ENCODE measurements at places on chromosomes 3 and 15.

GRCh38 chr3:4029135-4029534, 229.9 kb downstream of the LRRN1 start:
- DNase-seq = no peak

GRCh38 chr3:191314109-191314728, 15.0 kb upstream of the CCDC50 start:
- no peak for DNase-seq

DNA sequence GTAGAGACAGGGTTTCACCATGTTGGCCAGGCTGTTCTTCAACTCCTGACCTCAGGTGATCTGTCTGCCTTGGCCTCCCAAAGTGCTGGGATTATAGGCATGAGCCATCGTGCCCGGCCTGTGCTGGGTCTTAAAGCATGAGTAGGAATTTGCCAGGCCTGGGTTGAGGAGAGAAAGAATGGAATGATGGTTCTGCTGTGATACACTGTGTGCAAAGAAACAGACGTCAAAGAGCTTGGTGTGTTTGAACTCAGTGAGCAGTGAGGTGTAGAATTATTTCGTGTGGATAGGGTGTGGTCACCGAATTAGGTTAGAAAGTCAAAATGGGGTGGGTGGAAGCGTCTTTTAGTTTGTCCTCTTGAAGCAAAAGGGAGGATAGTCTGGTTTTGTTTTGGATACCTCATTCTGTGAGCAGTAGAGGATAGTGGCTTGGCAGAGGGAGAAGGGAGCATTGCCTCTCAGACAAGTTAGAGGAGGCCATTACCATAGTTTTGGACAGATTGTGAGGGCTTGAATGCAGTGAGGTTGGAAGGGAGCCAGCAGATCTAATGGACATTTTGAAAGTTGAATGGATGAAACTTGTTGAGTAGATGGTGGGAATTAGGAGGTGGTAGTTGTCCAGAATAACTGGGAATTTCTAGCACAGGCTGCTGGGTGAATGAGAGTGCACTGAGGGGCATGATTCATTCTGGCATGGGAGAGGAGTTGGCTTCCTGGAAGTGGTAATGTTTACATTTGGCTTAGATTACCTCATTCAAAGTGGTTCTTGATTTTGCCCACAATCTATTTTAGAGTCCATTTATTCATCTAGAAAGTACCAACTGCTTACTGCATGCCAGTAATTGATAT, 27.2 kb downstream of the AKAP13 start:
- DNase-seq = peak; percentile 91

- DNase-seq = peak; percentile 63
These were observed 57.6 kb upstream of the APEH start for GRCh38 chr3:49616491-49616941.

DNA sequence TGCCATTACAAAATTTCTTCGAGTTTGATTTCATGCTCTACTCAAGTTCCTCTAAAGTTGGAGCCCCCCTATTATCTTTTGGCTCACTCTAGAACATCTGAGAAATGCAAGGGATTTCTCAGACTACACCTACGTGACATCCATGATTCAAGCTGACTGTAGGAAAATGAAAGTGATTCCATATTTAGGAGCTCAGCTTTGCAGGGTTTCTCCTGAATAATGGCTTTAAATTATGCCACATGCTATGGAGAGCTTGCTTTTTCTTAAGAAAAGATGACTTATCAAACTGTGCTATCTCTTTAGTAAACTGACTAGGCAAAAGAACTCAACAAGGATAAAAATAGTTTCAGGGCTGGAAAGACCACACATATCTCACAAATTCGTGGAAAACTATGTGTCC, 292.1 kb downstream of the LSAMP start:
- peak; percentile 9 for DNase-seq

GRCh38 chr3:126530171-126531050, 6.5 kb downstream of the CHST13 start:
- no peak for DNase-seq

DNA sequence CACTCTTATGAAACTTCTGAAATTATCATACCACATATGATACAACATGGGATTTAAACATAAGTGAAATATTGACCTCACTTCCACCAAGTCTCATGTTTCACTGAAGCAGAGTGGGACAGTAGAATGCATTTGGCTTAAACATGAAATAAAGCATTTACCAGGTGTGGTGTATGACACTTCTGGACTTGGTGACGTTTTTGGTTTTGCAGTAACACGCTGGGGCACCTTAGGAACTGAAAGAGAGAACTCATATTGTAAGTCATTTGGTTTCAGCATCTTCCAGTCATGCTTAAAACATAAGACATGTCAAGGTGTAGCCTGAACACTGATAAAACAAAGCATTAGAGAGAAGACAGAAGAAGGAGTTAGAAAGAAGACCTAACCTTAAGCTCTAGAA, 95.3 kb downstream of the TFG start:
- DNase-seq = no peak

DNA sequence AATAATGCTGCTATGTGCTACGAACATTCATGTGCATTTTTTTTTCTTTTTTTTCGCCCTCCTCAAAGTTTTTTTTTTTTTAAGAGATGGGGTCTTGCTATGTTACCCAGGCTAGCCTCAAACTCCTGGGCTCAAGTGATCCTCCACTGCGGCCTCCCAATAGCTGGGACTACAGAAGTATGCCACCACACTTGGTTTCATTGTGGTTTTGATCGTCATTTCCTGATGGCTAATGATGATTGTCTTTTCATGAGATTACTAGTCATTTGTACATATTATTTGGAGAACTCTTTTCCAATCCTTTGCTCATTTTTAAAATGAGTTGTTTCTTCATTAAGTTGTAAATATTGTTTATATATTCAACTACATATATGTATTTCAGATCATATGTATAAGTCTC, 48.8 kb downstream of the FBXO22 start:
- DNase-seq = no peak

GRCh38 chr3:151156618-151157216, 46.3 kb downstream of the GPR171 start:
- peak; percentile 59 for DNase-seq

DNA sequence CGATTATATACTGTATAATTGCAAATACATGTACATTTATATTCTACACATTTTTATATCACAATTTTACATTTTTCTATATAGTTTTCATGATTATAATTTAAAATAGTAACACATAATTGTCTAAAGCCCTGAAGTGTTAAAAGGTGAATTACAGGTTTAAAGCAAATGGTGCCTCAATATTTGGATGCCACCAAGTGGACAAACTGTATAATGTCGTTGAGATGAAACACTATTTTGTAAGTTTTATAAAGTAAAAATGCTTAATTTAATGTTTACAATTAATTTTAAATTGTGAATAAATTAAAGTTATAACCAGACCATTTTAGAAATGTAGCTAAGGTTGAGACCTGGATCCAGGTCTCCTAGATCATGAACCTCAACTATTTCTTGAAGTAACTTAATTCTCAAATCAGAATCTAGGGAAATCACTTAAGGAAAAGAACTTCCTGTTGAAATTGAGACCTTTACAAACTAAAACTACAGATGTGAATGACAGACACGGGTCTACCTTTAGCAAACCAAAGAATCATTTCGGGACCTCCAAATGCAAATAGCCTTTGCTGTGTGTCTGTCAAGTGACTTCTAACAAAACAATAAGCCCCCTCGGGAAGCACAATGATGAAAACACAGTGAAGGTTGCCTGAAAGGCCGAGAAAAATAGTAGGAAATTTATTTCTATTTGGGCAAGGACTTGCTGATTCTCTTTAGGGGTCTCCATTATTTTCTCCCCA, 37.8 kb downstream of the EHHADH start:
- DNase-seq = no peak

DNA sequence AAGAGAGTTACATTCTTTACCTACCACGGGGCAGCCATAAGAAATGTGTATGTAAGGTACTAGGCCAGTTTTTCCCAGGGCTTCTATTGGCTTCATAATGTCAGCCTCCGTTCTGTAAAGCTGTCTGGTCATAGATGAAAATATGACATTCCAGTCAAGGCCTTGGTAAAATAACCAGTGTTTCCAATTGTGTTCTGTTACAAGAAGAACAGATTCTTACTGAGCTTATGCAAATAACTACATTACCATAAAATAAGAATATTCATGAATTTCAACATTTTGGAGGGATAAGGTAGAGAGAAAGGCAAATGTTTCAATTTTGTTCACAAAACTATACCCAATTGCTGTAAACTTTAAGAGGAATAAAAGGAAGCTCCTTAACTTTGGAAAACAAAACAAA, 315.5 kb downstream of the THSD4 start:
- DNase-seq = no peak

DNA sequence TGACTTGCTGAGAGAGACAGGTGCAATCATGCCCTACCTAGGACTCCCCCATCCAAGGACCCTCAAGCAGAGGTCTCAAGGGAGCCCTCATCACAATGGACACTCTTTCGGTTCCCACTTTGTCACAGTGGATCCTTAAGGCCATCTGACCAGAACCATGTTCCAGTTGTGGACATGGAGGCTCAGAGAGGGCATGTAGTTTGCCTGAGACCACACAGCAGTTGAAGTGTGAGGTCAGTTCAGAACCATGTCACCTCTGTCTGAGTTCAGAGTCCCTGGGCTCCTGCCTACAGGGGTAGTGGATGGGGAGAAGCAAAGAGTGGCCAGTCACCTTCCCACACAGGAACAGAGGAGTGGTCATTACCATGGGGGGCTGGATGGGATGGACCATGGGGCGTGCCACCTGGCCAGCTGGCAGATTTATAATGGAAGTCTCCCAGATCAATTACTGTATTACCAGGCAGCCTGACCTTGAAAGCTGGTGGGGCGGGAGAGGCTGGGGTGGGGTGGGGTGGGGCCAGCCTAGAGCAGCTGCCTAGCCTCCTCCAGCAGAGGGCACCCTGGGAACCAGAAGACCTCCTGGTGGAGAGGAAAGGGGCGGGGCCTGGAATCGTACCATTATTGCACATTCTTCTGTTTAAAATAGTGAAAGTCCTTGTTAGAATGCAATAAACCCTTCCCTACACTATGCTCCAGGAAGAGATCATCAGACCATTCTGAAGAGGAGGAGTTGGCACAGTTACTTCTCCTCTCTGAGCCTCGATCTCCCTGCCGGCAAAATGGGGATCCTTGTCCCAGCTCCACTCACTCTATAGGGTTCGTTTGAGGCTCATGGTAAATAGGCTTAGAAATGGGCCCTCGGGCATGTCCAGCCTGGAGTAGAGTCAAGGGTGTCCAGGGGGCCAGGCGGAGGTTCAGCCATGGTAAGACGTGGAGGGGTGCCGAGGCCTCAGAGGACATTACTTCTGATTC, 26.9 kb upstream of the LINGO1 start:
- DNase-seq = peak; percentile 59

- DNase-seq = no peak
These were observed 33.2 kb upstream of the SPPL2A start for GRCh38 chr15:50798684-50799083.

GRCh38 chr3:101278727-101279126, 41.6 kb downstream of the IMPG2 start:
- no peak for DNase-seq

GRCh38 chr3:155377847-155378246, 84.4 kb upstream of the STRIT1 start:
- no peak for DNase-seq
